ENCODE measurements at places on chromosomes 3 and 15.

DNA sequence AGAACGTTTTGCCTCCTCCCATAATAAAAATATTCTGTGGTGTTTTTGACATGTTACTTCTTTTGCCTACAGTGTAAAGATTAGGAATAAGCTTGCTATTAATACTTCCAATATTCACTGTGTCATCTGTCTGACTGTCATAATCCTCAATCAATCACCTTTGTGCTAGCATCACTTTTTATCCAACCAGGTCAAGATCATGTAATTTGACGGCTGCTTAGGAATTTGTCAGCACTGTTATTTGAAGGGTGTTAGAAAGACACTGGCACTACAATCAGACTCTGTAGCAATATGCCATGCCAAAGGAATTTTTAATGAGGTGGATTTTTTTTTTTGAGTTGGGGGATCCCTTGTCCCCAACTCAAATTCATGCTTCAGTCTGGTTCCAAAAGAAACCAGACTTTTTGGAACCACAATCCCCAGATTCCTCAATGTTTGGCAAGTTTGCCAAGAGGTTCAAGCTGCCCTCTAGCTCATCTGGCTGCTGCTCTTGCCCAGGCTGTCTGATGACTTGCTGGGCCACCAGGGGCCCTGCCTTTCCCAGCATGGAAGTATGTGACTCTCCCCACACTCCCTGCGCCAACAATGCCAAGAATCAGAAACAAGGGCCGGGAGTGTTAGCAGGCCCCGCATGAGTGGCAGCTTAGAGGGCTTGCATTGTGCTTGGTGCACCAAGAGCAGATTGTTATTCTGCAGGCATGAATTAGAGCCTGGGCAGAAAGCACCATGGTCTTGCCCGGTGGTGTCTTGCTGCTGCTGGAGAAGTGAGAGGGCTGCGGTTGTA is 58.6 kb upstream of the TSC22D2 start:
- no peak for DNase-seq

GRCh38 chr3:118228151-118228550 is 806.5 kb downstream of the IGSF11 start:
- DNase-seq = no peak

- no peak for DNase-seq
These were observed 4.9 kb upstream of the MST1R start for GRCh38 chr3:49908373-49909199.

GRCh38 chr15:63251701-63252100 is 25.7 kb upstream of the APH1B start:
- DNase-seq = no peak

GRCh38 chr3:33636125-33636850 is 81.8 kb downstream of the CLASP2 start:
- no peak for DNase-seq

DNA sequence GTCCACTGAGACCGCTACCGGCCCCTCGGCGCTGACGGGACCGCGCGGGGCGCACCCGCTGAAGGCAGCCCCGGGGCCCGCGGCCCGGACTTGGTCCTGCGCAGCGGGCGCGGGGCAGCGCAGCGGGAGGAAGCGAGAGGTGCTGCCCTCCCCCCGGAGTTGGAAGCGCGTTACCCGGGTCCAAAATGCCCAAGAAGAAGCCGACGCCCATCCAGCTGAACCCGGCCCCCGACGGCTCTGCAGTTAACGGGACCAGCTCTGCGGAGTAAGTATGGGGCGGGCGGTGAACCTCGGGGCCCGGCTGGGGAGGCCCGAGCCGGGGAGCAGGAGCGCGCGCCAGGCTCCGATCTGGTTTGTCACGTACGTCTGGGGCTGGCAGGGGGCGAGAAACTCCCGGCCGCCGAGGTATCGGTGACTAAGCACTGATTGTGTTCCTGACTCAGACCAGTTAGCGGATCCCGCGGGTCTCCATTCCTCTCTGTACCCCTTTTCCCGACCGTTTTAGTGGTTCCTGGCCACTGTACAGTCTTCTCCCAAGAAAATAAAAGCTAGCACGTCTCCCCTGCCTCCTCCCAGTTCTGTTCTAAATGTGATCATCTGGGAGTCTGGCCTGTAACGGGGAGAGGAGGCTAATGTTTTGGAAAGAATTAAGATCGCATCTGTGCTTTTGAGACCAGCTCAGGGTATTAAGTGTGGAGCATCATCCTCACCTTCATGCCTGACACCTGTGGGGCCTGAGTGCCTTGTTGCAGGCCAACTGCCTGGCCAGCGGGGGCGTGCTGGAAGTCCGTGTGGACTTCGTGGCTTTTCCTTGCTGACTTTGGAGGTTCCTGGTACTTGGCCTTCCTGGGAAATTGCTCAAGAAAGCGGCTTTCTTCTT is 691 bp downstream of the MAP2K1 start:
- DNase-seq = peak; percentile 75

- DNase-seq = no peak
These were observed 77.2 kb upstream of the ACKR4 start for GRCh38 chr3:132519914-132520313.

DNA sequence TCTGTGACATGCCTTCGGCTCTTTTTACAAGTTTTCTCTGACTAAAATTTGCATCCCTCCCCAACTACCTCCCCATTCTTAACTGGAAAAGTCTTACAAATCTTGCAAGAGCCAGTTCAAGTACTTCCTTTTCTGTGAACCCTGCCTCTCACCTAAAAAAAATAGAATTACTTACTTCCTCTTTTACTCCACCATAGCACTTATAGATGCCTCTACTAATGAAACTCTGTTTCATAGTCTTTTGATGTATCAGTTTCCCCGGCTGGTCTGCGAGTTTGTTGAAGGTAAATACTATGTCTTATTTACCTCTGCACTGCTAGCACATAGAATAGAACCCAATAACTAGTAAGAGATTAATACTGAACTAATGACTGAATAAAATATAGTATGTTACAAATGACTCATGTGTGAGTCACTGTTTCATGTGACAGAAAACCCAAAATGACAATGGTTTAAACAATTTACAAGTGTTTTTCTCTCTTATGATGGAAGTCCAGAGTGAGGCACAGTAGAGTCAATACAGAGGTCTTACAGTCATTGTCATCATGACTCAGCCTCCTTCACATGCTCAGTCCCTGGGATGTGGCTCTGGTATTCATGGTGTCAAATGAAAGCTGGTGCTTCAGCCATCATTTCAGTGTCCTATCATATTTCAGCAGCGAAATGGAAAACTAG is 393.5 kb downstream of the RSL24D1 start:
- DNase-seq = peak; percentile 1

GRCh38 chr3:36456784-36457183 is 76.5 kb downstream of the STAC start:
- DNase-seq = no peak

GRCh38 chr3:173761161-173761560 is 363.6 kb downstream of the NLGN1 start:
- DNase-seq = no peak

GRCh38 chr15:70569091-70569713 is 194.2 kb downstream of the UACA start:
- no peak for DNase-seq

DNA sequence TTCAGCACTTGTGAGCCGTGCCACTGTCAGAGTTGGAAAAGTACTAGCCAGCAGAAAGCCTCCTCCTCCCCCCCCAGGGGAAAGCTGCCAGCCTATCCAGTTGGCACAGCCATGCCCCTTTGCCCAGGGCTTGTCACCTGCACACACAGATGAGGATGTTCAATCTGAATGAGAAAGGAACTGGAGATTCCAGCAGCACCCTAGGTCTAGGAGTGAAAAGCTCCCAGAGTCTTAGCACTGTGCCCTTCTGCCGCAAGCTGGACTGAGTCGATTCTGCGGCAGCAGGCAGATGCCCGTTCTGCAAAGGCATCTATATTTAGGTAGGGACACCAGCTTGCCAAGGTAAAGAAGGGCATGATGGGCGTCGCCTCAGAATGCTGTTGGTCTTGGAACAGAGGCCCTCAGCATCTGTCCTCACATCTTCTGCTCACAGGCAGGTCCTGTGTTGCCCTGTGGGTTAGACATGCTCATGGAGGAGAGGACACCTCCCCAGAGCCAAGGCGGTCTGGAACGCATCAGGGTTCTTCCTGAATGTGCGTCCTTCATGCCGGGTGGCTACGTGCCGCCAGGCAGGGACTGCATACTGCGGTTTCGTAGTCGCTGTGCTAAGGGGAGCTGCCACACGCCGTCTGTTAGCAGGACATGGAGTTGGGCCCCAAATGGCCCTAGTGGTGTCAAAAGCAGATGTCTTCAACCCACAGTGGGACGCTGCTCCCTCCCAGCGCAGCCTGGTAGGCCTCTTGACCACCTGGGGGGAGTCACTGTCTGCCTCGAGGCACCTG is 109.5 kb downstream of the VGLL4 start:
- DNase-seq = no peak

DNA sequence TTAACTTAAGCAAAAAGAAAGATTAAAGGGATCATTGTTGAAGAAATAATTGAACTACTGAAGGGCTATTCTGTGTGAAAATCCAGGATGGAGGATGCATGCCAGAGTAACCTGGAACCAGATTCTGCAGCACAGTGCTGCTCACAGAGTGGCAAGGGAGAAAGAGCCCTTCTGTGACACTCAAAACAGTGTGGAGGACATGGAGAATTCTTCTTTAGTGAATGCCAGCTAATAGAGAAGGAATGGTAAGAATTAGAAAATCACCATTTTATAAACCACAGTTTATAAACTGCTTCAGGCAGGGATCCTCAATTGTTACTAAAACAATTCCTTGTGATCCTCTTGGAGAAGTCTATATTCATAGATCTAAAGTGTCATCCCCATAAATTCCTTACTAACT is 70.4 kb upstream of the ARHGEF26 start:
- no peak for DNase-seq

GRCh38 chr3:149296972-149297371 is 36.5 kb downstream of the TM4SF18 start:
- DNase-seq = no peak

DNA sequence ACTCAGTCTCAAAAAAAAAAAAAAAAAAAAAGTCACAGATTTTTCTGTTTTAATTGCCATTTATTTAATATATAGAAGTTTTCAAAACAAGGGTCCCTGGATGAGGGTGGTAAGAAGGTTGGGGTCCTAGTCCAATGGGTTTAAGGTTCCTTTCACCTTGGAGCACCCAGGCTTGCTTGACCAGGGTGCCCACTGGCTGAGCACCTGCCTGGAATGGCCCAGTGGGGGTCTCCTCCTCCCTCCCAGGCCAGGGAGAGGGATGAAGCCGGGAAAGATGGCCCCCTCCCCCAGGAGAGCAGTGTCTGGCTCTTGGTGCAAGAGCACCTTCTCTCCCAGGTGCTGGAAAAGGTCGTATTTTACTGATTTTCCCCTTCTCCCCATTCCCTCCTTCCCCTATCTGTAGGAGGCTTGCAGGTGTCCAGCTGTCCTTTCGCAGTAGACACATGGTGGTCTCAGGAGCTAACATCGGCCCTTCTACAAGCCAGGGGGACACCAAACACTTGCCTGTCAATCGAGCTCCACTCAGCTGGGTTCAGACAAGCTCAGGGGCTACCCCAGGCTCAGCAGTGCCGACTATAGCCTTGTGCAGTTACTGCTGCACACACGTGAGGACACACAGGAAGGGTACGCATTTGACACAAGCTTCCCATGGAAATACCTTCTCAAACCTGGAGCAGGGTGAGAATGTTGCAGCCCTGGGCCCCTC is 112.3 kb upstream of the KLF13 start:
- DNase-seq = no peak

- DNase-seq = no peak
These were observed 98.5 kb downstream of the LARS2 start for GRCh38 chr3:45486926-45487325.

DNA sequence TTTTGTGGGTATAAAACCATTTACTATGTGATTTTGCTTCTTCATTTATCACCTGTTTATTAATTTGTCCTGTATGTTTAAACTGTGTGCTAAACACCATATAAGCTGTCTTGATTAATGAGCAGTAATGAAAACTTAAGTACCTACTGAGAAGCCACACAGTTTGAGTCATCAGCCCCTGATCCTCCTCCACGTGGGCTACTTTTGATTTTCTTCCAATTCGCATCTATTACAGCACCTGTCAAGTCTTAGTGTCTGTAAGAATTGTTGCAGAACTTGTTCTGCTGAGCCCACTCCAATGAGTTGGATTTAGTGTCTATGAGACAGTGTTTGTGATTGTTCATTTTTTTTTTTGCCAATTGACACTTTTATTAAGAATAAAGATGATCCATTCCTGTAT is 16.8 kb downstream of the EPHA6 start:
- DNase-seq = no peak

DNA sequence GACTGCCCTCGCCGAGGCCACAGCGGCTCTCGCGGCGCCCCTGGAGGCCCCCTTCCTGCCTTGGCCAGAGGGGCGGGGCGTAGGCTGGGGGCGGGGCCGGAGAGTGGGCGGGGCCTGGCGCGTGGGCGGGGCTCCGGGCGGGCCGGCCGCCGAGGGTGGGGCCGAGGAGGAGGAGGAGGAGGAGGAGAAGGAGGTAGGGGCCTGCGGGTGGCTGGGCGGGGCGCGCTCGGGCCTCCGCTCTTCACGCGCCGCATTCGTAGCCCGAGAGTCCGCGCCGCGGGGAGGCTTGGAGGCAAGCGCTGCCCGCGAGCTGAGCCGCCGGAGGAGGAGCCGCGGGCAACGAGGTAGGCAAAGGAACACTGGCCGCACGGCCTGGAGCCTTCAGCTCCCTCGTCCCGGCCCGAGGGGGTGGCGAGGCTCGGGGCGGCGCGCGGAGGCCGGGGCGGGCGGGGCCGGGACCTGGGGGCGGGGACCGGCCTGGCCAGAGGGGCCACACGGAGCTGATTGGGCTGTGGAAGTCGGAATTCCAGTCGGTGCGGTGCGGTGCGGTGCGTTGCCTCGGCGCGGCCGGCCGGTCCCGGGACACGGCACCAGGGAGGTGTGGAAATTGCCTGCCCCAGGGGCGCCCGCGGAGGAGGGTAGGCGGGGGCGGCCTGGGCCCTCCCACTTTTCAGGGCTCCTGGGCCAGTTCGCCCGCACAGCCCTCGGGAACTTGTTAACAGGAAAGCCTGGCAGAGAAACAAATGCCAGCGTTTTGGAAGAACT is at the start of gene PPP2R3A:
Gene PPP2R3A, plus strand, starts transcription at position 223 of the 765 bp plus-strand sequence. CDS start 35,771 bp downstream, outside the sequence.
- DNase-seq = no peak

DNA sequence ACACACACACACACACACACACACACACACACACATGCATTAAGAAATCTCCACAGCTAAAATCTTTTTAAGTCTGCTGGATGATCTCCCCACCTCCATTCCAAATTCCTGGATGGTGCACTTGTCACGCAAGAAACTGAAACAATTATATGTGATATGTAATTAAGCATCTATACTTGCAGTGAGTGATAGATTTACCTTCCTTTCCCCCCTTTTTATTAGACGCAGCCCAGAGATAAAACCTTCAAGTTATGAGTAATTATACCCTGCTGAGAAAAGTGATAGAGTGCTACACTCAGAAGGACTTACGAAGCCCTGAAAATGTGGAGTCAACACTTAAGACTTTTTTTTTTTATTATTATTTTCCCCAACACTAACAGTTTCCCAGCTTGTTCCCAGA is 255.2 kb downstream of the LSAMP start:
- no peak for DNase-seq

GRCh38 chr3:171846597-171846996 is 3.4 kb downstream of the TMEM212 start:
- no peak for DNase-seq

DNA sequence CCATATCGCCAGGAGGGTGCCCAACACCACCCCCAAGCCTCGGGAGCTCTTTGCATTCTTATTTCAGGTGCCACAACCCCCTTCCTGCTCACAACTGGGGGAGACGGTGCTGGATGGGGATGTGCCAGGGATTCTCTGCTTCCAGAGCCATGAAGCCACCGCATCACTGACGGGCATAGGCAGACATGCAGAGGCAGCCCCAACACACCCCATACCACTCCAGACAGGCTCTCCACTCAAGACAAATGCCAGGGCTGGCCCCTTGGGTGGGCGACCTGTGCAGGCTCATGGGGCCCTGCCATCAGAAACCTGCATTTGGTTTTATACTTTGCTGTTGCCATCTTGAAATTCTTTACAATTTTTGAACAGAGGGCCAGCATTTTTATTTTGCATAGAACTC is 27.0 kb upstream of the TRPM1 start:
- DNase-seq = no peak
